Activated CD4-positive, alpha-beta T cell treated with anti-CD3 and anti-CD28 coated beads, Interleukin-2, Interleukin-4, amounts not matched to agents 100 ng/mL and 50 ng/mL, durations not matched to agents 16 hours and 8 hours (primary cell): ENCODE measurements at places on chromosomes 2 and 18.

- DNase-seq: no peak
Measured at GRCh38 chr18:54772056-54772455, 56.2 kb upstream of the RAB27B start.

DNA sequence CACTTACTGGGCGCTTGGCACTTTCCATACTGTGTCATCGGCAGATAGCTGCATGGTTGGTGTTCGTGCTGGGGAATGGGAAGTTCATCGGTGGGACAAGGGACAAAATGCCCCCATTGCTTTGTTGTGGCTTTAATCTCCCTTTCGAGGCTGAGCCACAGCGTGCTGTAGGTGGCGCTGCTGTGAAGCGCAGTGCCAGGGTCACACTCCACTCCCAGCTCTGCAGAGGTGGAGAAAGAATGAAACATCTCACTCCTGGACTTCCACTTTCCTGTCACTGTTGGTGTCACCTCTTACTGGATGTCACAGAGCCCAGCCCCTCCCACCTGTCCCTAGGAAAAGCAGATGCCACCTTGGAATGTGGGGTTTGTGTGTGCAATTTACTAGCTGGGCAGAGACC lies 8.7 kb downstream of the TYMS start:
- DNase-seq: no peak

DNA sequence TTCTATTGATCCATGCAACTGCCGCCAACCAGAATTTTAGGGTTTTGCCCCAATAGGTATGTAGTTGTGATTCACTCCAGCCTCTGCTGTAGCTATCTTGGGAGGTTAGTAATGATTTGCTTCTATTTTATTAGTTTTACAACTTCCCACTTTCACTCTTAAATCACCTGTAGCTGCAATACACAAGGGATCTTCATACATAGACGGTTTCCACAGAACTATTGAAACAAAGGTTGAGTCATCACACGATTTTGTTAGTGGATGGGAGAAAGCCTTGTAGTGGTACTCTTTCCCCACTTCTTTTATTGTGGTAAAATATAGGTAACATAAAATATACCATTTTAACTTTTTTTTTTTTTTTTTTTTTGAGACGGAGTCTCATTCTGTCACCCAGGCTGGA lies 104.2 kb upstream of the SPRED2 start:
- DNase-seq: peak; percentile 11

DNA sequence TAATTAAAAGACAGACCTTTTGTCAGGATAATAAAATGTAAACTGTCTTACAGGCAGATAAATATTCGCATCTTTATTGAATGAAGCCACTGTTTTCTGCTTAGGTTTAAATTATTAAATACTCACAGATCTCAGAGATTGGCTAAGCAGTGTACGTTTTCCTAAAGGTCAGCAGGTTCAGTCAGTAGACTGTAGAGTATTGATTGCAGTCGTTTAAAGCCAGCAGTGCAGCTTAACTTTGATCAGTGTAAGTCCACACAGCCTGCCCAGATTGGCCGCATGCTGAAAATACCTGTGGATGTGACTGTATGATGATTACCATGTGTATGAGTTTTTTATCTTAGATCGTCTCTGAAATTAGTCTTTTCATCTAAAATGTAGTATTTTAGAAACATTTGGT lies 42.3 kb downstream of the ATP9B start:
- DNase-seq: no peak

DNA sequence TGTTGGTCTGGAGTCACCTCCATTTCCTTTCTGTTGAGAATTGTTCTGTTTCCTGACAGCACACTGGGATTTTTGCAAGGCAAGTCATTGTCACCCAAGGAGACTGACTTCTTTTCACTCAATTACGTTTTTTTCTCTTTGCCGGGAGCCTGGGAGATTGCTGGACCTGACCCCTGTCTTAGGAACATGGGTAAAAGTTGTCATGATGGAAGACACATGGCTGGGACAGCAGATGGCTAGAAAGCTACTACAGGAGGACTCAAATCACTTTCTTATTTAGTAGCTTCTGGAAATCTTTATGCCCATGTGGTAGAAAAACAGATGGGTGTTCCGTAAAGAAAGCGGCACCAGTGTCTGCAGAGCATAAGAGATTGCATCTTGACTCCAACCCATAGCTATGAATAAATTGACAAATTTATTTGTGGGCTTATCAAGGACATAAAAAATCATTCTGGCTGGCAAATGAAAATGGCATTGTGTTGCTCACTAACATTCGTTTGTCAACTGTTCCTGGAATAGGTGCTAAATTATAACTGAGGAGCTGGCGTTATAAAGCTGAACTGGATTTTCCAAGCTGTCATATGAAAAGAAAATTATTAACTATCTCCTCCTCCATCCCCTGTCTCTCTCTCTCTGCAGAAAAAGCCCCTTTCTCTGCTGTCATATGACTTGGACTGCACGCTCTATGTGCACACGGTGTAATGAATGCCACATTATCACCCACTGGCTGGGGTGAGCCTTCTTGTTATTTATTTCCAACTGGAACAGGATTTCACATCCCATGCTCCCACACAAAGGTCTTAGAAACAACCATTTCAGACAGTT lies 159.8 kb downstream of the SH3RF3 start:
- no peak for DNase-seq

GRCh38 chr2:100238471-100238870 lies 83.8 kb downstream of the LONRF2 start:
- DNase-seq: no peak

DNA sequence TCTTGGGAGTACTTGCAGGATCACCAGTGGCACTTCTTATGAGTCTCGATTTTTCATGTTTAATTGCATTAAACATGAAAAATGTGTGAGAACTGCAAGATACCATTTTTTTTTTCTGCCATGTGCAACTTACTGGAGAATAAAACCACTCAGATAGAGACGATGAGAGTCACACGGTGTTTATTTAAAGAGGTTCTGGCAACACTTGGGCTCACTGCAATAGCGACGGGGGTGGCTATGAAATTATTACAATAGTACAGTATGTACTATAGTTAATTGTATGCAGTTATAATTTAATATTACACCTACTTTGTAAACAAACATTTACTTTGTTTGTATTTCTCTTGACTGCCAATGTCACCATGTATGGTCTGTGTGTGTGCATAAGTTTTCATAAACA lies 479.8 kb downstream of the NUP35 start:
- no peak for DNase-seq

GRCh38 chr2:182101263-182101662 lies 115.6 kb downstream of the PPP1R1C start:
- no peak for DNase-seq

DNA sequence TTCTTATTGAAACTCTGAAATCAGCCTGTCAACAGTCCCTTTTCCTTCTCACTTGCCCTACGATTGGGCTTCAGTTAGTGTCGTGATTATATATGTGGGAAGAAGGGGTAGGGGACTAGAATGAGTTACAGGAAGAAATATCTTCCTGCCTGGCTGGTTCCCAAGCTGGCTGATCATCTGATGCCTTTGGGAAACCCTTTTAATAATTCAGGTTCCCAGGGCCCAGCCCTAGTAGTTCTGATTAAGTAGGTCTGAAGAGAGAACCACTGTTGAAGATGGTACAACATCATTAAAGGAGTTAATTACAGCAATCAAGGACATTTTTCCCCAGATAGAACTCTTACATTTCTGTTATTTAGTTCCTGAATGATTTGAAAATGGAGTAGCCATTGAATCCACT lies 110.1 kb upstream of the EML6 start:
- no peak for DNase-seq

- DNase-seq: no peak
Measured at GRCh38 chr2:96764253-96764637, 3.5 kb downstream of the CNNM4 start.

GRCh38 chr2:162330881-162331280 lies 12.4 kb upstream of the IFIH1 start:
- DNase-seq: no peak

- no peak for DNase-seq
Measured at GRCh38 chr2:238790126-238790832, 57.6 kb upstream of the TWIST2 start.

- DNase-seq: no peak
Measured at GRCh38 chr2:44524347-44524926, 162.7 kb downstream of the CAMKMT start.

DNA sequence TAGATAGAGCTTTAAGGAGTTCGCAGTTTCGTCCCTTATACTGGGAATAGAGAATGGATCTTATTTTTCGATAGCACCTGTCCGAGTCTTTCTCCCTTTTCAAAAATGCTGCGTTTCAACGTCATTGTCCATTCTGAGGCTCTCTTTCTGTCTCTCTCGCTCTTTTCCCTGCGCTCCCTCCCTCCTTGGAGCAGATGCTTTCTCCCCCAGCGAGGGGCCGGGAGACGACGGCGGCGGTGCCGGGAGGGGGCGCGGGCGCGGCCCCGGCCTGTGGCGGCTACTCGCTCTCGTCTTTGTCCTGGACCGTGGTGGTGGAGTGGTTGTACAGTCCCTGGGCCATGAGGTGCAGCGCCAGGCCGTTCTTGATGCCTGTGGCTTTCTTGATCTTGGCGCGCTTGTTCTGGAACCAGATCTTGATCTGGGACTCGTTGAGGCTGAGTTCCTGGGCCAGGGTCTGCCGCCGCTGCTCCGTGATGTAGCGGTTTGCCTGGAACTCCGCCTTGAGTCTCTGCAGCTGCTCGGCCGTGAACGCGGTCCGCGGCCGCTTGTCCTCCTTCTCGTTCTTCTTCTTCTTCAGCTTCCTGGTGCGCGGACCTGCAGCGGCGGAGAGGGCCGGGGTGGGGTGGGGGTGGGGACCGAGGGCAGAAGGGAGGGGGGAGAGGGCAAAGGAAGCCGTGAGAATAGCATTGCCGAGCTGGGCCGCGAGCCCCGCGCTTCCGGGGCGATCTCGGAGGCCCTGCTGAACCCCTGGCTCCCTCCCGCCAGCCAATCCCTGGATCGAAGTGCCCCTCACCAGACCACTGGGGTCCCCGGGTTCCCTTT lies 4.6 kb downstream of the EN1 start:
- no peak for DNase-seq

- DNase-seq: no peak
Measured at GRCh38 chr2:168596881-168597655, 141.0 kb downstream of the CERS6 start.

- no peak for DNase-seq
Measured at GRCh38 chr2:6671913-6672312, 193.8 kb downstream of the CMPK2 start.

DNA sequence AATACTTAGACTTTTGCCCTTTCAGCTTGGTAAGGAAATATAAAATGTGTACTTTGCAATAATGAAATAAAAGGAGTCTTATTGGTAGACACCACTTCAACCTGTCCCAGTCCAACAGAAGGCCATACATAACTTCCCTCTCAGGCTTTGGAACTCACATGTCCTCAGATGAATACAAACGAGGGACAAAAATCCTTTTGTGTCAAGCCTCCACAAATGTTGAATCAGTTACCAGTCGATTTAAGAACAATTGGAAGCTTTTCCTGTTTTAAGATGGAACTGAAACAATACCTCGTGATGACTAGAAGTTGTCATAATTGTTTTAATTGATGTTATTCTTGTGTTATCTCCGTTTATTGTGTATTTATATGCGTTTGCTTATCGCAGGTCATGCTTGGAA lies 385.1 kb upstream of the POU3F3 start:
- no peak for DNase-seq

- no peak for DNase-seq
Measured at GRCh38 chr18:2908946-2909335, 62.1 kb downstream of the EMILIN2 start.

DNA sequence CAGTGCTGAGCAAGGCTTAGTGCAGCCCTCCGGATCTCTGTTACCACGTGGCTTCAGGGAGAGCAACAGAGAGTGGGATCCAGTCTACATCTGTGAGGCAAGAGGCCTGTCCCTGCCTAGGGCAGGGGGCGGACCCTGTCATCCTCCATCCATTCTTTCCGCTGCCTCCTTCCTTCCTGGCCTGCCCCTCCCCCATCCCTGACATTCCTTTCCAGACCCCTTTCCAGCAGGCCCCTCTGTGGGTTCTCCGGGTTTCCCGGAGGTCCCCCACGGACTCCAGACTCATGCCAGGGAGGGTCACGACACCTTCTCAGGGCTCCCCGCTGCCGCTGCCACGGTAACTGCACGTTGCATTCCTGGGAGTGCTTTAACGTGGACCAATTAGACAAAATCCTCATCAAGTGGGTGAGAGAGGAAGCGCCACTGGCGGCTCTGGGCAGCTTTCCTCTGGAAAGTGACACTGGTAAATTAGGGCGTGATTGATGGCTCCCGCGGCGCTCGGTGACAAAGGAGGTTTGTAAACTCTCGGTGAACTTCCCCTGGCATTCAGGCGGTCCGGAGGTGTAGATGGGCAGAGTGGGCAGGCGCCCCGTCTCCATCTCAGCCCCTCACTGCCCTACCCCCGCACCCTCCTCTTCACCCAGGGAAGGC lies 11.4 kb downstream of the ATOH8 start:
- no peak for DNase-seq

- peak; percentile 22 for DNase-seq
Measured at GRCh38 chr2:96815326-96816126, 542 bp upstream of the CNNM3 start.

GRCh38 chr2:96205888-96206287 lies 2.7 kb downstream of the STARD7 start:
- DNase-seq: no peak

- DNase-seq: peak; percentile 68
Measured at GRCh38 chr2:157261199-157261782, 3.8 kb downstream of the GALNT5 start.
